ENCODE measurements at places on chromosomes 5 and 9. TPM values are rescaled to one million over a fixed set of nuclear protein-coding genes. Genes with fewer than 3 reads are reported as not detected.

- DNase-seq: no peak
Measured at GRCh38 chr5:176726746-176727527, 79.7 kb downstream of the TSPAN17 start.

GRCh38 chr9:94928691-94929368, 202.3 kb downstream of the AOPEP start:
- DNase-seq: no peak

- no peak for DNase-seq
Measured at GRCh38 chr5:1156033-1156753, 44.3 kb upstream of the SLC12A7 start.

- no peak for DNase-seq
Measured at GRCh38 chr5:5315068-5315980, 107.2 kb upstream of the ICE1 start.

GRCh38 chr5:71596169-71596568, 9.0 kb downstream of the MCCC2 start:
- no peak for DNase-seq

- no peak for DNase-seq
Measured at GRCh38 chr9:98944057-98944733, 488 bp downstream of the COL15A1 start.

DNA sequence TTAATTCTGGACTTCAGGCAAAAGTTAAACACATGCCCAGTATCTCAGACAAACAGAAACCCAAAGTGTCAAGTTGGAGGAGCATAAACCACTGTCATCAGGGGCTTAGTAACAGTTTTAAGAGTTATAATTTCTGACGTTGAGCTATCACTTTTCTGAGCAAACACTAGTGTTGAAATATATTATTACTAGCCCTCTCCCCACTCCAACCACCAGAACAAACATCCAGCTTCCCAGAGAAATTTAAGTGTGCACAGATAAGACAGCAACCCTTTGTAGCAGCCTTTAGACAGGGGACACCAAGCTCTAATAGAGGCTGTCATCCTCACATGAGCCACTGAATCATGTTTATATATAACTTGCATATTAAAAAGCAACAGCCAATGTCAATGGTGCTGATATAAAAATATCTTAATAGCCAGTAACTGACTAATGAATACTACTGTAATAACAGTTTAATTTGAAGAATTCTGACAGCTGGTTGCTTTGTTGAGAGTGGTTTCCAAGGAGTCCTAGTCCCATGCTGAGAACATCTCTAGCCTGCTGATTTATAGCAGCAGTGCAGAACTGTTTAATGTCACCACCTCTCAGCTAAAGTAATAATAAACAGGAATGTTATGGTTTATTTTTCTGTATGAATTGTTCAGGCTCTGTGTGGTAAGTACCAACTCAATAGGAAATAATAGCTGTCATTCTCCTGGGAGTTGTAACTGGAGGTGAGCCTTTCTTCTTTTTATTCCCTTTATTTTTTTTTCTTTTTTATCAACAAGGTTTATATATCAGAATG, 528.7 kb upstream of the ZNF608 start:
- DNase-seq: no peak

DNA sequence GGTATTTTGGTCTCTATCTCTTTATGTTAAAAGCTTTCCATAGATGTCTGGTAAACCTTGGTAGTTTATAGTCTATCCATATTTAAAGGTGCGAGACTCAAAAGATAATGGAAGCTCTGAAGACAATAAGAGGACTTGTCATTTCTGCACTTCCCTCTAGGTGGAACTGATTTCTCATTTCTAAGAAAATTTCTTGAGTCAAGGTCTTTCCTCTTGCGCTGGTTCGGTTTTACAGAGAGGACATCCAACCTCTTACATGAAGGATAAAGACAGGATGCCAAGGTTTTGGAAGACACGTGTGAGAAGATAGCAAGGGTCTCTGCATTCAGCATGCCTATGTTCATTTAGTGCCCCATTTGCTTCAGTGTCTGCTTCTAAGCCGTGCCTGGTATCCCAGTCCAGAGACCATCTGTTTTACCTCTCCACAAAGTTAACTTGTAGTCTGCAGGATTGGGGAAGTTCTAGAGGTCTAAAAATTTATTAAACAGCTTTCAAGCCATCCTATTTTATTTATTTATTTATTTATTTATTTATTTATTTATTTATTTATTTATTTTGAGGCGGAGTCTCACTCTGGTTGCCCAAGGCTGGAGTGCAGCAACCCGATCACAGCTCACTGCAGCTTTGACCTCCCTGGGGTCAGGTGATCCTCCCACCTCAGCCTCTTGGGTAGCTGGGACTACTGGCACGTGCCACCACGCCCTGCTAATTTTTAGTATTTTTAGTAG, 41.6 kb downstream of the KIAA1191 start:
- no peak for DNase-seq

DAB2IP gene
- not detected for total RNA-seq

SPATA31D4 gene
- not detected for total RNA-seq

SV2C gene
- not detected for total RNA-seq
